ENCODE measurements at places on chromosomes 11 and 22.

DNA sequence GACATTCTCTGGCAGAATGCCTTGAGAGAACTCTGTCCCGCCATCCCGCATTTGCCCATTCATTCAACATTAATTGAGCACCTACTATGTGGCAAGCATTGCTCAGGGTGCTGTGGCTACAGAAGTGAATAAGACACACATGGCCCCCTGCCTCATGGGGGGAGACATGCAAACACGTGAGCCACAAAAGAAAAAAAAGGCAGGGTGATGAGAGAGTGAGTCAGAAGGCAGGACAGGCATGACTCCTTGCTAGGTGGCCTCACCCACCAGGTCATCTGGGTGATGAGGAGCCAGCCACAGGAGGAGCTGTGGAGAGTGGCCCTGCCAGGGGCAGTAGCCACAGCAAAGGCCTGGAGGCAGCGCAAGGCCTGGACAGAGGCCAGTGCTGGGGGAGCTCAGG is 4.9 kb downstream of the CHRM4 start:
- no peak for DNase-seq

DNA sequence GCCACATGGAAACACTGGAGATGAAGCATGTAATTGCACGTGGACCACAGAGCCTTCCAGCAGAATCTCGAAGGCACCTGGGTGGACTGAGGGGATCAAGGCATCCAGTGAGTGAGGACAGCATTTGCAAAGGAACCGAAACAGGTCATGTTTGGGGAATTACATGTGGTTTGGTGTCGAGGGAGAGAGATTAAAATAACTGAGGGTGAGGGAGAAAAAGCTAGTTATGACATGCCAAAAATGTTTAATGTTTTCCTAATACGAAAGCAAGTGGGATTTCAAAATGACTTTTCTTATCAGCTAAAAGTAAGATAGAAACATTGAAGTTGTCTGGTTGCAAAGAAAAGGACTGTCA is 157.1 kb downstream of the BLID start:
- DNase-seq = no peak

GRCh38 chr22:43148581-43148980 is 2.8 kb upstream of the TSPO start:
- DNase-seq = no peak

GRCh38 chr11:10164621-10165020 is 129.4 kb downstream of the SBF2 start:
- DNase-seq = no peak

DNA sequence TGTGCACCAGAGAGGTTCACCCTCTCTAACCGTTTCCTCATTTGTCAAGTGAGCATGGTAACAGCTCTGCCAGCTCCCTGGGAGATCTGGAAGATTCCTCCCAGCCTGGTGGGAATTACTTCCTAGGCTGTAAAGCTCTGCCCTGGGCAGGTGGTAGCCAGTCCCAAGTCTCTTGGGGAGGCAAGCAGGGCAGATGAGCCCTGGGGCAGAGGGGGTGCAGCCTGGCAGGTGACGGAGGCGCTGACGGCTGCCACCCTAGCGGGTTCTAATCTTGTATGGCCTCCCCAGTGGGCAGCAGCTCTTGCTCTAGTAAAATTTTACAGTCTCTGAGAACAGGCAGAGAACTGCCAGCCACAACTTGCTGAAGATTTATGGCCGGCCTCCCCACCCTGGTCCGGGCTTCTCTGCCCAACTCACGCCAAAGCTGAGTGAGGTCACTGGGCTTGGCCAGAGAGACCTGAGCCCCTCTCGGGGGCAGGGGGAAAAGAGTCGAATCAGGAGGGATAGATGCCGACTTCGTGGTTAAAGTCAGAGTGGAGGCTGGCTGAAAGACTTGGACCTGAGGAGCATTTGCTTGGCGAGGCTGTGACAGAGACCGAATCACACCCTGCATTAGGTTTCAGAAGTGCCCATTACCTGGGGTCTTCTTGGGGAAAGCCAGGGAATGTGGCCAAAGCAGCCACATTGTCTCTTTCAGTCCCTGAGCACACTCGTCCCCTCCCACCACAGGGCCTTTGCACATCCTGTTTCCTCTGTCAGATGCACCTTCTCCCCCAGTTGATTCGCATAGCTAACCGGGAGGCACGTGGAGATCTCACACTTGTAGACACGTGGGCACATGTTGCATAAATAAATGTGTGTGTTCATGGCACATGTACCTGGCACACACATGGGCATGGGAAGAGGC is 188.2 kb downstream of the MN1 start:
- no peak for DNase-seq
